Fibroblast of mammary gland (primary cell): ENCODE measurements at places on chromosomes 6 and 20.

- peak; percentile 53 for DNase-seq
Observed at GRCh38 chr20:41009946-41010345, 18.7 kb upstream of the TOP1 start.

DNA sequence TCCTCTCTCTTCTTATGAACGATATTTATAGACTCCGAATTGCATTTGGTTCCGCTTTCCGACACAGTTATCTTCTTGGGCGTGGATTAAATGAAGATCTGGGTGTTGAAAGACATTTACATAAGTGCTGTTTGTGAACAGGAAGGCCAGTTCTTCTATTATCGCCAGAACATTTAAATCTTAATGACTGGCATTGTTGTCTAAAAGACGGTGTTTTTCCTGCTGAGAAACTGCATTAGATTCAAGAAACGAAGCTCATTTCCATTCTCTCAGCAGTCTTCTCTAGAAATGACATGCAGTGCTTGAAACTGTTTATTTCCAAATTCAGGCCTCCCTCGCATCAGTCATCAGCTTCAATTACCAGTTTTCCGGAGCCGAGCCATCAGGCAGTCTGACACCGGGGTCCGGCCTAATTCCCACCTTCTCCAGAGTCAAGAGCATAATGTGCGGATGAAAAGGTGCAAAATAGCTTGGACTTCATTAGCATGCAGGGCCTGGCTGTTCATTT is 16.0 kb downstream of the LINC00237 start:
- DNase-seq = no peak

DNA sequence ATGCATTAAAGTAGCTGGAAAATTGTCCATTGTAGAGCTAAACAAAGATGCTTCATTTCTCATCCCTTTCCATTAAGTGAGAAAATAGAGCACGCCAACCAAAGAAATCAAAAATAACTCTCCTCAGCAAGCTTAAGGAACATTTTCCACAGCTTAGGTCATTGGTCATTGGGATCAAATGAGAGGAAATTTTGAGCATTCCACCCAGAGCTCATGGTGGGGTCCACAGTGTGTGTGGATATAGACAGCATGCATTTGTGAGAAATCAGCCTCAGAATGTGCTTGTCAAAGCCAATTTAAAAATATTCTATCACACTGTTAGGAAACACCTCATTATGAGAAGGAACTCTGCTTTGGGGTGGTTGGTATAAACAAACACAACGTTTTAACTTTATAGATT is 97.2 kb downstream of the HDGFL1 start:
- DNase-seq = no peak

DNA sequence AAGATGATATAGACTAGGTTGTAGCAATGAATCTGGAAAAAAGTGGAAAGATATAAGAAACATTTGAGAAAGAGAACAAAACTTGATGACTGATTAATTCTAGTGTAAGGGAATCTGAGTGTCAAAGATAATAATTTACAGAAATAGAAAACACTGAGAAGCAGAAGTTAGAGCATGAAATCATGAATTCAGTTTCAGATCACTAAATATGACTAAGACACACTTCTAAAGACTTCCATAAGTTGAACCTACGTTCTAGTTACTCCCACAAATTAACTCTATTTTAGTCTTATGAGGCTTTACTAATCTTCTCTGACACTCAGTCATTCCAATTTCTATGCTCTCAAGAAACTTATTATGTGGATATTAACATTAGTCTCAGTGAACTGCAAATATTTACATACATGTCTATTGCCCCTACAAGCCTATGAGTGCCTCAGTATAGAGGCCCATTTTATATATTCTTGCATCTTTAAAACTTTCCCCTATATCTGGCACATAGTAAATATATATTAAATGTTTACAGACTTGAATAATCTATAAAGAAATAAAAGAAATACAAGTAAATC is 30.4 kb downstream of the IBTK start:
- DNase-seq = no peak

DNA sequence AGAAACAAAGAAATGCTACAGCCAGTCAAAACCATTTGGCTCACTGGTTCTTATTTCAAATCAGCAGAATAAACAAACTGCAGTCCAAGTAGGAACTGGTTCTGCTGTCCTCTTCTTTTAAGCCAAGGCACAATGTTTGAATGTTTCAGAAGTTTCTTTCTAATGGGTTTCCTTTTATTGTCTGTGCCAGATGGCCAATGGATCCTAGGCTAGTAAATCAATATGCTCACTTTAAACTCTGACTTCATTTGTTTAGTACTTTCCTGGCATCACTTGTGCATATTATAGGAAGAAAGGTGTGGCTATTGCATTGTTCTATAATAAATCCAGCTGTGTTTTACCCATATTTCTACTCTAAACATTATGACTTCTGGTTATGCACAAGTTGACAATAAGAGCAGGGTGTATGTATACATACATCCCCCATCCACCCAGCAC is 99.7 kb upstream of the PLCB4 start:
- DNase-seq = no peak

DNA sequence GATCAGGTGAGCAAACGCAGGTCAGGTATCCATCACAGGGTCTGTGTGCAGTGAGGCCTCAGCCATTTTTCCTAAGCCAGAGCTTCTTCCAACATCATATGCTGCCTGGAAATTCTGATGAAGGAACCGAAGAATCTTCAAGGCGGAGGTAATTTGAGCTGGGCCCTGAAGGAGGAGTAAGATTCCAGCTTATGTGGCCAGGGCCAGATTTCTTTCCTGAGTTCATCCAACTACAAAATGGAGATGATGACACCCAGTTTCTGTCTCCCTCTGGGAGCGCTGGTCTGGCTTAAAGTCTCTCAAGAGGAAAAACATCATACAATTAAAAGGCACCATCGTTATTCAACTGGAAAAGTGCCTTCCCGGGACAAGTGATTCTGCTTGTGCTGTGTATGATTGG is 6.9 kb upstream of the MANBAL start:
- DNase-seq = peak; percentile 84
